ENCODE measurements at places on chromosomes 16 and 17.

GRCh38 chr16:79842197-79842596 lies 241.7 kb upstream of the MAF start:
- no peak for DNase-seq

DNA sequence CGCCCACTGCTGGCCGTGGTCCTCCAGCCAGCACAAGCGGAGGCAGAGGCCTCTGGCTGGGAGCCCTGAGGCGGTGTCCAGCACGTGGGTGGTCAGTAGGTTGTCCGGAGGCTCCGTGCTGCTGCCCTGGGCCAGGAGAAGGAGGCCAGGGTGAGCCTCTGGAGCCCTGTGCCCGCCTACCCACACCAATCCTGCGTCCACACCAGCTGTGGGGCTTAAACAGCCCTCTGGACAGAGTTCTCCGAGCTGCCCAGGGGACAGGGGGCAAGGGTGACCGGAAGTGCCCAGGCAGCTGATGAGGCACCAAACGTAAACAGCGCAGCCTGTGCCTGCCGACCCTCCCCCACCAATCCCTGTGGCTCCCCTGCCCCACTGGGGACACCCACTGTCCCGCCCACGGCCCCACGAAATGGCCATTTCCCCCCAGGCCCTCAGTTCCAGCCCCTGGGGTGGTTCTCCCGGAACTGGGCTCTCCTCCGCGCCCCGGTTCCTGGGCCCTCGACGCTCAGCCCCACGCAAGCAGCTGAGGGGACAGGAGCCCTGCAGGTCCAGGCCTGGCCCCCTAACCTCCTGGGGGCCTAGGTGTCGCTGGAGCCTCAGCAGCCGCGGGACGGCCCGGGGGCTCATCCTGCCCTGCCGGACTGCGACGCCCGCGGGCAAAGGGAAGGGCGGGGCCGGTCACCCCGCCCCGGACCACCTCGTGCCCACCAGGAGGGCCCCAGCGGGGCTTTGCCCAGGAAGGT lies 27.9 kb upstream of the DBNDD1 start:
- peak; percentile 34 for DNase-seq

GRCh38 chr16:66382966-66383299 lies 16.4 kb downstream of the CDH5 start:
- DNase-seq = peak; percentile 71

- no peak for DNase-seq
These were observed 30.0 kb downstream of the CHD9 start for GRCh38 chr16:53084746-53085334.

- DNase-seq = no peak
These were observed 28.7 kb downstream of the MEAK7 start for GRCh38 chr16:84475643-84476240.

GRCh38 chr16:55651841-55652824 lies 3.7 kb upstream of the SLC6A2 start:
- no peak for DNase-seq

DNA sequence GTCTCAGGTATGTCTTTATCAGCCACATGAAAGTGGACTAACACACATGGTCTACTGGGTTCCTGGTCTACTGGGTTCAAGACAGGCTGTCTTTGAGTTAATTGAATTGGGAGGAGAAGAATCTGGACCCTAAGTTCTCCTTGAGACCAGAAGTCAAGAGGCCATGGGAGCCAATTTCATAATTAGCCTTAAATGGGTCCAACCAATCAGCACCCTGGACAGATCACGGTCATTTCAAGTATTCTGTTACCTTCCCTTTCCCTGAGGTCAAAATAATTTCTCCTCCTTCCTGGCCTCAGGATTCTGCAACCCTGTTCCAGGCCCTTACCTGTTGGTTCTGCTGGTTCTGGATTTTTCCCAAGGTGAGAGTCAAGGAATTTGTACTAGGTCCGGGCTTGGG lies 23.8 kb downstream of the OSBPL7 start:
- DNase-seq = no peak

DNA sequence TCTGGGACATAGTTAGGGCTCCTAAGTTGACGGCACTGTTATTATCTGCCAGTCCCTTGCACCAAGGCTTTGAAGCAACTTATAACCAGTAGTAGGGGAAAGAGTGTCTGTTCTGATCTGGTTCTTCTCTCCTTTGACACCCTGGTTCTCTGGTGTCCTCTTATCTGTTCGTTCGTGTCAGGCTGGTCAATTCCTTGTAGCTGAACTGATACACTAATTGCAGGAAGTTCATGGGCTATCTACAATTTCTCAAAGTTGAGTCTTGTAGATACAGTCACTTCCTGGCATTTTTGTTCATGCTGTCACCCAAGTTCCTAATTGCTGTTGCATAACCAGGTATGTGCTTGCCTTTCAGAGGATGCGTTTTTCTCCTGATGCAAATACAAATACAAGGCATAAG lies 17.3 kb upstream of the MYO1D start:
- peak; percentile 42 for DNase-seq

DNA sequence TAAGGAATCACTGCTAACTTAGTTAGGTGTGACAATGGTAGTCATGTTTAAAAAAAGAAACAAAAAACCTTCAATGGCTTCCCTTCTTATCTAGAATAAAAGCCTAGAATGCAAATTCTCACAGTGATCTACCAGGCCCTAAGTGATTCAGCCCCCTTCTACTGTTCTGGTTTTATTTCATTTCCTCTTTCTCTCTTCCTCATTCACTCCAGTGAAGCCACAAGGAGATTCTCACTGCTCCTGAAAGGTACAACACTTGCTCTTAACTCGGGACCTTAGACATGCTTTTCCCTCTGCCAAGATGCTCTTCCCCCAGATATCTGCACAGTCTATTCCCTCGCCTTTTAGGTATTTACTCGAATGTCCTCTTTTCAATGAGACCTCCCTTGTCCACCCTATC lies 3.7 kb downstream of the PIGS start:
- no peak for DNase-seq

- no peak for DNase-seq
These were observed 232.9 kb downstream of the UTP18 start for GRCh38 chr17:51493206-51493605.

GRCh38 chr17:45035848-45036247 lies 15.6 kb downstream of the DCAKD start:
- DNase-seq = no peak

GRCh38 chr16:12519986-12520385 lies 283.7 kb downstream of the CPPED1 start:
- DNase-seq = no peak

DNA sequence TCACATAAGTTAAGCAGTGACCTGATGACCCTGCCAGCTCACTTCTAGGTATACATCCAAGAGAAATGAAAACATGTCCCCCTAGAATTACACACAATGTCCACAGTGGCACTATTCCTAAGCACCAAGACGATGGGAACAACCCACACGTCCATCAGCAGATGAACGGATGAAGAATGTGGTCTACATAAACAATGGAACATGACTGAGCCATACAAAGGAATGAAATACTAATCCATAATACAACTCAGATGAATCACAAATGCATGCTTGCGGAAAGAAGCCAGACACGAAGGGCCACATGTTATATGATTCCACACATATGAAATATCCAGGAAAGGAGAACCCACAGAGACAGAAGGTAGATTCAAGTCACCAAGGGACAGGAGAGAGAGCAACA lies 17.4 kb downstream of the USP22 start:
- peak; percentile 23 for DNase-seq

GRCh38 chr16:82874672-82875071 lies 247.9 kb downstream of the CDH13 start:
- no peak for DNase-seq

- peak; percentile 65 for DNase-seq
These were observed 82.2 kb downstream of the CMC2 start for GRCh38 chr16:80924372-80924978.

GRCh38 chr16:67936880-67937605 lies 393 bp upstream of the PSMB10 start:
- DNase-seq = no peak

GRCh38 chr16:89449726-89450335 lies 40.5 kb downstream of the ANKRD11 start:
- DNase-seq = no peak

- peak; percentile 5 for DNase-seq
These were observed 151.5 kb downstream of the LGALS9B start for GRCh38 chr17:20315821-20316220.
